ENCODE measurements at places on chromosomes 11 and 22.

GRCh38 chr11:95585069-95585751, 204.4 kb downstream of the FAM76B start:
- peak; percentile 77 for DNase-seq

DNA sequence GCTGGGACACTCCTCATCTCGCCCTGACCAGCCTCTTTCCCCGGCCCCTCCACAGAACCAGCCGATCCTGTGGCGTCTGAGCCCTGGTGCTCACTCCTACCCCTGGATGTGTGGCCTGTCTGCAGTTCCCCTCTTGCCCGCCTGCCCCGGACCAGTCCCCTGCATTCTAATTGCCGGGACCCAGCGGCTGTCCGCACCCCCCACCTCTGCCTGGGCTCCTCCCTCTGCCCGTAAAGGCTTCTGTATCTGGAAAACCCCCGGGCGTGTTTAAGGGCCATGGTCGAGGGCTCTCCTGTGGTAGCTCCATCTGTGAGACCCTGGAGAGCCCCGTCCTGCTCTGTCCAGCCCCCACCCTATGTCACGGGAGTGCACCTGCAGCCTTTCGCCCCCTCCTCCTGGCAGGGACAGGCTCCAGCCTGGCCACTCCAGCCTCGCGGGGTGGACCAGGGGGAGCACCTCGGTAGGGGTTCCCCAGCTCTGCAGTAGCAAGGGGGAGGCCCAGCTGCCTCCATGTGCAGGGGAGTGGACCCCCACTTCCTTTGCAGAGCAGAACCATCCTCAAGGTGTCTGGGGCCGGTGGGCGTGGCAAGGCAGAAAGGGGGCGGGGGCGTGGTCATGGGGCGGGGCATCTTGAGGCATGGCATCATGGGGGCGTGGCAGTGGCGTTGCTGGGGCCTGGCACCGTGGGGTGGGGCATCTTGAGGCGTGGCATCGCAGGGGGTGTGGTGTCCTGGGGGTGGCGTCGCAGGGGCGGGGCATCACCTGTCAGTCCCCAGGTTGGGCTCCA, 430.4 kb downstream of the TBC1D22A start:
- DNase-seq = no peak

DNA sequence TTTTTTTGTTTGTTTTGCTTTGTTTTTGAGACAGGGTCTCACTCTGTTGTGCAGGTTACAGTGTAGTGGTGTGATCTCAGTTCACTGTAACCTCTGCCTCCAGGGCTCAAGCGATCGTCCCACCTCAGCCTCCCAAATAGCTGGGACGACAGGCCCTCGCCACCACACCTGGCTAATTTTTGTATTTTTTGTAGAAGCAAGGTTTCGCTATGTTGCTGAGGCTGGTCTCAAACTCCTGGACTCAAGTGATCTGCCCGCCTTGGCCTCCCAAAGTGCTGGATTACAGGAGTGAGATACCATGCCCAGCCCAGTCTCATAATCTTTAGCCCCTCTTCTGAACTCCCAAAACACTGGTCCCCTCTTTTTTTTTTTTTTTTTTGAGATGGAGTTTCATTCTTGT, 50.6 kb downstream of the KCNJ4 start:
- DNase-seq = no peak

DNA sequence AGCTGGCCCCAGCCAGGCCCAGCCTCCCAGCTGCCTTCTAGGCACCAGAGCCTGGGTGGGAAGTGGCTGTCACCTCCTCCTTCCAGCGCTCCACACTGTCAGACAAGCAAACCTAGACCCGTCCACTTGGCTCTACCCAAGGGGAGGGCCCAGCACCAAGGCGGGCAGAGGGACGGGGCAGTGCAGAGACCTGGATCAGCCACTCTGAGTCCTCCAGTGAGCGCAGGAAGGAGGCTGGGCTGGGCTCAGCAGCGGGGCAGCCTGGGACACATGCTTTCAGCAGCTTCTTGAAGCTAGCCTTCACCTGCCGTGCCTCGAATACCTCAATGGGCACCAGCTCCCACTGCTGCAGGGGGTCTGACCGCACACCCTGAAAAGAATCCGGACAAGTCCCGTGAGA, 18.8 kb downstream of the SBF1 start:
- DNase-seq = no peak

DNA sequence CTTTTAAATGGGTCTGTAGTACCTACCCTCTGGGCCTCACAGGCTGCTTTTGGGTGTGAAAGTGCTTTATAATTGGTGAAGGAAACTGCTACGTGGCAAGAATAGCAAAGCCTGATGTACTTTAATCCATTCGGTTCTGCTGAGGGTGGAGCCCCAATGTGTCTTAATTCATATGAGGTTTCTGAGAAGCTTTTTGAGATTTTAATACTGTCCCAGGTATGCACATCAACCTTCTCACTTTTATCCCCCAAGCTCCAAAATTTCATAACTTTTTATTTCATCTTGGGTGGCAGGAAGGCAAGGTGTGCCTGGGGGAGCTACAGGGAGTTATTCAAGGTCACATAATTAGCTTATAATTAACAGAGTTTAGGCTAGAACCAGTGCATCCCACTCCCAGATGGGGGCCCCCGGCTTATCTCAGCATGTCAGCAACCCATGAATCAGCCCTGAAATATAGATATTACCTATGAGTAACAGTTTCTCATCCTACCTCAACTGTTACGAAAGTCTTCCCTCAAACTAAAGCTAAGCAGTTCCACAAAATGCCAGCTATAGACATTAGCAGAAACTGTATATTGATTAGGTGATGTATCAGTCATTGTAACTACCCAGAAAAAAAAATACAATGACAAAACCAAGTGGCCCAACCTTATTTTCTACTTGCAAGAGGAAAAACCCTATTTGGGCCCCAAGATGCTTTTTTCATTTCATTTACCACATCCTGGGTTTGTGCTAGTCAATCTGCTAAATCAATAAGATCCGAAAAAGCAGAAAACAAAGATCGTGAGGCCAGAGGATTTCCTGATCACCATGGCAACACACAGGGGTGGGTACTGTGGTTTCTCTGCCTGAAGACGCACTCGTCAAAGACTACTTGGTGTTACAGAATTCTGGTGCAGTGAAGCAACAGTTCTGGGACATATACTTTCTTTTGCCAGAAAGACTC, 26.7 kb downstream of the CD44 start:
- peak; percentile 80 for DNase-seq

- no peak for DNase-seq
Measured at GRCh38 chr11:118088531-118088930, 1.8 kb upstream of the SMIM35 start.

DNA sequence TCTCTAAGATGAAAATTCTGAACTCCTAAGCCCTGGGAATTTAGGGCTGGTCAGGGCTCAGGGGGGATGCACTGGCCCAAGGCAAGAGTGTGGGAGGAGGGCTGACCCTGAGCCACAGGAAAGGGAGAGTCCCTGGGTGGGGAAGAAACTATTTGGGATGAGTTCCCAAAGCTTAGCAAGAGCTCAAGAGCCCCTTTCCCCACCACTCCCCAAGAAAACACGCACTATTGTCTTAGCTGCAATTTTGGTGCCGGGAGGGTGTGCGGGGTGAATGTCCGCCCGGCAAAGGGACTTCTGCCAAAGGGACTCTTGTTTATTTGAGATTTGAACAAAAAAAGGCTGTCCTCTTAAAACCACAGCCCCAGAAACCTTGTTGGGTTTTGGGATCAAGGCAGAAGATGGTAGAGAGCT, 37.0 kb downstream of the KIAA1671 start:
- DNase-seq = no peak

DNA sequence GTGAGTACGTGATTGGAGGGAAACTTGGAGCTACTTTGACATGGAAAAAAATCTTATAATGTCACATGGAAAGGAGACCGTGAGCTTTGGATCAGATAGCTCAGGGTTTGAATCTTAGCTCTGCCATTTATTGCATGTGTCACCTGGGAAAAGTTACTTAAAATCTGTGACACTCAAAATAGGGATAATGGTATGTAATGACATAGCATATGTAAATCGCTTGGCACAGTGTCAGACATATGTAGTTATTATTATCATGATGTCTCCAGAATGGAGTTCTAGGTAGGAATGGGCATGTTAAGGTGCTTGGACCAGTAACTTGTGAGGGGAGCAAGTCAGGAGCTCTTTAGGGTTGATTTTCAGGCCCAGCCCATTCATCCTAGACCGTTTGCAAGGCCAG, 75.8 kb downstream of the GRIK4 start:
- DNase-seq = no peak

DNA sequence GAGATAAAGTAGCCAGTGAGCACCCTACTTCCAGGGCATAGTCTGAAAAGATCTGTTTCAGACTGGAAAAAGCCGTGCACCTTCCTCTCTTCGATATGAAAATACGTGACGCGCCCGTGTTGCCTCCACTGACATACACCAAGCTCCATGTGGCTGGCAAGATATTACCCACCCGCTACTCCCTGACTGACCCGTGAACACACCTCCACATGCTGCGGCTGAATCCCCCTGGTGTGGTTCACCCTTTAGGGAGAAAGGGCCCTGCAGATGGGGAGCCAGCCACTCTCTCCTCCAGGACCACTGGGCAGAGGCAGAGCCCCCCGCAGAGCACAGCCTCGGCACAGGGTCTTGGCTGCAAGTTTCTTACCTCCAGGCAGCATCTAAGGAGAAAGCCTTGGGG, 245.0 kb downstream of the BRD1 start:
- no peak for DNase-seq

GRCh38 chr11:84524422-84525051, 1102.6 kb downstream of the DLG2 start:
- DNase-seq = peak; percentile 35

DNA sequence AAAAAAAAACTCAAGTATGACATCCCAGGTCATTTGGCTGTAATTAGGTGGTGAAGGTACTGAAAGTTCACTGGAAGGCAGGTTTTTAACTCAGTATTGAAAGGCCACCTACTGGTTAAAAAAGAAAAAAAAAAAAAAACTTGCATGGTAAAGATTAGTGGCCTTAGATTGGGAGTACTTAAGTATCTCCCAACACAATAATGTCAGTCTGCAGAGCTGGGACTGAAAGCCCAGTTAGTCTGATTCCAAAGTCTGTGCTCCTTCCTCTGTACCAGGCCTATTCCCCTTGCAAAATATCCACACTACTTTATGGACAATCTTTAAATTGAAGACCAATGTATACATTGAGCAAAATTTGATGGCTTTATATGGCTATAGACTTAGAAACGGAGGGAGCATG, 85.5 kb downstream of the NOX4 start:
- DNase-seq = peak; percentile 18

DNA sequence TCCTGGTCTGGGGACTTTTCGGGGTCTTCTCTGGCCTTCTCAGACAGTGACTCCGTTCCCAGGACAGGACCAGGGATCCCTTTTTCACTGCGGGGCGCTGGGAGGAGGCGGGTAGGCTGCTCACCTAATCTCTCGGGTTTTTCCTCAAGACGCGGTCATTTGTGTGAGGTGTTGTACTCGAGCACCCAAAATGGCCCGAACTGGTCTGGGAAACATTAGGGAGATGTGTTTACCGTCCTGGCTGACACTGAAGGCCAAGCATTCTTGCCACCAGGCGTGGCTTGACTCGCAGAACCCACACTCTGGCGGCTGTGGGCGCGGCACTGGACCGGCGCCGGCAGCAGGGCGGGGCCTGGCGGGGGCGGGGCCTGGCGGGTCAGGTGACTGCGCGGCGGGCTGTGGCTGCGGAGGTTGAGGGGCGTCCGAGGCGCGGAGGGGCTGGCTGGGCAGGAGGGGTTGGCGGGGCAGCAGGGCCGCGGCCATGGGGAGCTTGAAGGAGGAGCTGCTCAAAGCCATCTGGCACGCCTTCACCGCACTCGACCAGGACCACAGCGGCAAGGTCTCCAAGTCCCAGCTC, at the start of gene SWAP70:
Gene SWAP70 (plus strand): TSS at position 379 of the 577 bp plus-strand sequence. CDS start 103 bp downstream, at position 482.
- DNase-seq = peak; percentile 89

GRCh38 chr11:61080986-61081590, 21.2 kb upstream of the CD5 start:
- no peak for DNase-seq
